ENCODE measurements at places on chromosomes 7 and 10.
A peak's percentile ranks its signal among the peaks of the same experiment; 100 is the strongest.

- DNase-seq = no peak
These were observed at the start of gene ADCY1 for GRCh38 chr7:45573661-45574415. TSS of gene ADCY1 (plus strand) at chr7:45574368. CDS start at chr7:45574544, 176 bp downstream.

DNA sequence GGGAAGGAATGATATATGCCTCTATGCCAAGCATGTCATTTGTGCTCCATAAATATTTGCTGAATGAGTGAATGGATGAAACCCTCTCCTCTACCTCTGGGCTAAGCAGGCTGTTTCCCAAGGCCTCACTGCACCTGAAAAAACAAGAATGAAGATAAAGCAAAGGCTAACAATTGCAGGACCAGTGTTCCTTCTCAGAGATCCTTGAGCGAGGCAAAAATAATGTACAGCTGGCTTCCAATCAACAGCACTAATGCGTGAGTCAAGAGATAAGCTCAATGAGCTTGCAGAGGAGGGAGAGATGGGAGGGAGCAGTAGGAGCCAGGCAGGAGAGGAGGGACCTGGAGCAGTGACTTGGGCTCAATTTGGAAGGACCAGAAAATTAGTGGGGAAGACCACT is 144.5 kb upstream of the NFE2L3 start:
- DNase-seq = no peak

DNA sequence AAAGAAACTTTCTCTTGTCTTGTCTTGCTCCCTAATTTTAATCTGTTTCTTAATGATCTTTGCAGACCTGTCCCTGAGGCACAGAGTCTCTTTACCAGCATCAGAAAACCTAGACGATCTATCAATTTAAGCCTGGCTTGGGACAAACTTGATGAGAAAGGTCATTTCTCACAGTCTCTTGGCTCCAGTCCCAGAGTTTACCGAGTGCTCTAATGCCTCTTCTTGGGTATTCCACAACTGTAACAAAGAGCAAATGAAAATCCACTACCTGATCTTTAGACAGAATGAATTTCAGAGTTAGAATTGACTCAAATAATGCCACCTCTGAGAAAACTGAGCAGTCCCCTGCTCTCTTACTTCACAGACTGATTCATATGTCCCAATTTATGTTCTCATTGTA is 106.4 kb upstream of the DNAJB12 start:
- no peak for DNase-seq

GRCh38 chr7:145293754-145294153 is 457.9 kb upstream of the TPK1 start:
- no peak for DNase-seq

DNA sequence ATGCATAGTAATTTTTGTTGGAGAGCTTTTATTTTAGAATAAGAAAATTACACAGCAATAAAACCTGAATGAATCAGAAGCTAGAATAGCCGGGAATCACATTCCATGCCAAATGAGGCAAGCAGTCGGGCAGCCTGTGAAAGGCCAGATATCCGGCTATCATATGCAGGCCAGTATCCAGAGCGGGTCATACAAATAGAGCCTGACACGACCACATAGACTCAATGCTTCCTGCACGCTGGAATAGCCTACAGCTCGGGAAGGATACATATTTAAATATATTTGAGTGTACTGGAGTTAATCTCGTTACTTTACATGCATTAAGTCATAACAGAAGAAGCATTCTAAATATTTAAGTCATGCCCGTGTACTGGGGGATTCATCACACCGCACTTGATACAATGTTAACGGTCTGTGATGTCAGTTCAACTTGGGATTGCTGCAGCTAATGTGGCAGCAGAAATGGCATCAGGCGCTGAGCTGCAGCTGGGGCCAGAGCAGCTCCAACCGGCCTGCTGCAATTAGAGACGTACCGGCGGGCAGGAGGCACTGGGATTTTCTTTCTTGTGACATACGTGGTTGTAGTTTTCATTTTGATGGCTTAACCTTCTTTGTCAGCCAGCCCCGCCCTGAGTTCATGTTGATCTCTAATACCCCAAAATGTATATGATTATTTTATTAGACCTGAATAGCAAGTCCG is 112.0 kb downstream of the EBF3 start:
- no peak for DNase-seq

DNA sequence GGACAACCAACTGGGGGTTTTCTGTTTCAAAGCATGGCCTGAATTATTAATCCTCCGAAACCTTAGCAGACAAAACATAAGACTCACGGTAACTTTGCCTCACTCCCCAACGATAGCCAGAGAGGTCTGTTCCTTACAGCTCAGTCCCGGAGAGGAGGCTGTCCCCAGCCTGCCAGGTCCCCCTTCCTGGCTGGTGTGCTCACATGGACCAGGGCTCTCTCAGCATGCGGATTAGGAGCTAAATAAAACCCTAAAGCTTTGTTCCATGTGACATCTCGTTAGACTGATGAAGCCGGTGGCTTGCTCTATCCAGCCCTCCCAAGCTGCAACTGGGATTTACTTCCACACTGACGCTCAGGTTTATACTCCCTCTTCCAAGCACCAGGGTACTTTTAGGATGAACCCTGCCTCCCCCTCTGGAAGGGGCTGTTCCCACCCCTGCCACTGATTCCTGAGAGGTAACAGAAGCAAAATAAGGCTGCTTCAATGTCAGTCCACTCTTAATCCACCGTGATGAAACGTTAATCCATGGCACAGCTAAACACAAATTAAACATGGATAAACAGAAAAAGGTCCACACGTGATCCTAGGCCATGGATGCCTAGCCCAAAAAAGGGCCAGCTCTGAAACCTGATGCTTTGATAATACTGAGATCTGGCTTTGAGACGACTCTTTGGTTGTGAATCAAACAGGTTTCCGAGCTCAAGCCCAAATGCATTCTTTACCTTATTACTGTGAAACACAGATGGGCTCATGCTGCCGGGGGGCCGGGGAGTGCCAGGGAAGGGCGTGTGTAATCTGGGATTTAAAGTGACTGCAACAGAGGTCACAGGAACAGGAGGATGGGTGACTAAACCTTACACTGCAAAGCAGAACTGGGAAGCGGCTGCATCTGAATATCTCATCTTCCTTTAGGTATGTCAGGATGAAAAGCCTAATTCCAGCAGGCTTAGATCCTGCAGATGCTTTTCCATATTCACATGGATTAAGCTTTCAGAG is 86.2 kb downstream of the ZRANB1 start:
- peak; percentile 58 for DNase-seq

GRCh38 chr10:35456153-35456720 is 119.9 kb downstream of the CCNY start:
- DNase-seq = no peak

- peak; percentile 78 for DNase-seq
These were observed 3.6 kb downstream of the HOXA13 start for GRCh38 chr7:27196287-27196767.

GRCh38 chr10:77904100-77904840 is 22.3 kb downstream of the DLG5 start:
- no peak for DNase-seq

DNA sequence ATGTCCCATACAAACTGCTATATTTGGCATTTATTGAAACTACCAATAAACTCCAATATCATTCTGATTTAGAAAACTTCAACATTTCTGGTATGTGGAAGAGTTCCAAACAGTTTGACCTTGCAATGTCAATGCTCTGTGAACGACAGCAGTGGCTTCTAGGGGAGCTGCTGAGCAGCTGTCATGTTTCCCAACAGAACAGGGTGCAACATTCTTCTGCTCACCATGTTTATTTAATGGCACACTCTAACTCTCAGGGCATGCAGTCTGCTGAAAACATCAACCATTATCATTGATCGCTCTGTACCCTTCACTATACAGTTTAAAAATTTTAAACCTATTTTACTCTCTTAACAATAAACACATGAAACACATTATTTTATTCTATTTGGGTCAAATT is 25.9 kb downstream of the LMOD2 start:
- no peak for DNase-seq

- no peak for DNase-seq
These were observed 224.1 kb downstream of the DOCK4 start for GRCh38 chr7:111982133-111982532.

GRCh38 chr7:39280337-39280736 is 285.9 kb upstream of the YAE1 start:
- DNase-seq = no peak

DNA sequence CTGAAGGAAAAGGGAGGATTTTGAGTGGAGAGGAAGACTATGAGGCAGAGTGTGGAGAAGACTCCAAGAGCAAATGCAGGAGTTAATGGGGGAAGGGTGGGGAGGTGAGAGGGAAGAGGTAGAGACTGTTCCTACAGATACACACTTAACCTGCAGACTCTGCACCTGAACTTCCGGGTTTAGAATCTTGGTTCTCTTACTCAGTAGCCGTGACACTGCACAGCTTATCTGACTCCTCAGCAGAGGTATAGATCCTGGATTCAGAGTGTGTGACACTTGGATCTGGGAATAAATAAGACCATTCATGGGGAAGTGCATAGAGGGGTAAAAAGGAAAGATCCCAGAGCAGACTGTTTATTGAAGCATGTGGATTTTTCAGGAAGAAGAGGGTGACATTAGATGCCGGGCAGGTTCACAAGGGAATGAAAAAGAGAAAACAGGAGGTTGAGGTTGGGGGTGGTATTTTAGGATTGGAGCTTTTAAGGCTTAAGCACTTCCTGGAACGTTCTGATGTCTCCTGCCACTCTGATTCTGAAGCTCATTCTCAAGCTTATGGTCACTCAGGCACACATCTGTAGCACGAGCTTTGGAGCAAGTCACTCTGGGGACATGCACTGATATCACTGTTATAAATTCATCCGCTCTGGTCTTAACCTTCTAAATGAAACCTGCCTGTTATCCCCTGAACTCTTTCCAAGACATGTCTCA is 5.7 kb upstream of the ZC3HAV1L start:
- no peak for DNase-seq

- no peak for DNase-seq
These were observed 270.5 kb downstream of the BICC1 start for GRCh38 chr10:58782876-58783851.

GRCh38 chr10:84531396-84531795 is 203.0 kb downstream of the CCSER2 start:
- peak; percentile 59 for DNase-seq

DNA sequence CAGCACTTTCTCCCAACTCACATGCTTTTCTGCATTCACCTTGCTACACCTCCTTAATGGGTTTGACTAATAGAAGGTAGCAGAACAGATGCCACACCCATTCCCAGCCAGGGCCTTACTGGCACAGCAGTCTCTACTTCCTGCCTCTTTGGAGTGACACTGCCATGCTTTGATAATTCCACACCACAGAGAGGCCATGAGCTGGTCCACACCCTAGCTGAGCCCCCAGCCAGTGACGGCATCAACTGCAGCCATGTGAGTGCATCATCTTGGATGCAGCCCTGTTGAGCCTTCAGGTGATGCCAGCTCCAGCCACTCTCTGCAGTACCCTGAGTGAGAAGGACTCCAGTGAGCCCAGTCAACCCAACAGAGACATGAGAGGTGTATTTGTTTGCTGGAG is 27.5 kb upstream of the EZH2 start:
- DNase-seq = peak; percentile 67

GRCh38 chr7:36735172-36735571 is 10.9 kb upstream of the AOAH start:
- peak; percentile 5 for DNase-seq

DNA sequence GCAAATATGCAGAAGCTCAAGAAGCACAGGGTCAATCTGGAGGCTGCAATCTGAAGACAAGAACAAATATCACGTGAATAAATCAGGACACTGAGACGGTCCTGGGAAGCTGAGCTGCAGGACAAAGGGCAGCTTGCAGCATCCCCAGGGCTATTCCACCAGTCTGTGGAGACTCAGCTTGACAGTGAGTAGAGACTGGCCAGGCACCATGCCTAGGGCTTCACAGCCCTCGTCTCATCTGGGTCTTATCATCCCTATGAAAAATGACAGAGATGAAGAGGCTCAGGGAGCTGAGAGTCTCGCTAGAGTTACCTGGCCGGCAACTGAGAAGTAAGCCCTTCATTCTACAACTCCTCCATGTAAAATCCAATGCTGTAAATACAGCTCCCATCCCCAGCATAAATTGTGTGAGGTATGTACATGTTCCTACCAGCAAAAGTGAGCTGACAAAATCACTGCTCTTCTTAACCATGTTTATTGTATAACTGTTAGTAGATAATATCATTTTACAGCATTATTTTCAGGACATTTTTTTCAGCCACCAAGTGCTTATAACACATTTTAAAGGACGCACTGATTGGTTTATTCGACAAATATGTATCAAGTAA is 186.6 kb upstream of the IGFBP3 start:
- DNase-seq = no peak

- no peak for DNase-seq
These were observed 3.8 kb downstream of the NEBL start for GRCh38 chr10:20893297-20893696.

GRCh38 chr10:52332815-52333214 is 18.7 kb downstream of the DKK1 start:
- no peak for DNase-seq

DNA sequence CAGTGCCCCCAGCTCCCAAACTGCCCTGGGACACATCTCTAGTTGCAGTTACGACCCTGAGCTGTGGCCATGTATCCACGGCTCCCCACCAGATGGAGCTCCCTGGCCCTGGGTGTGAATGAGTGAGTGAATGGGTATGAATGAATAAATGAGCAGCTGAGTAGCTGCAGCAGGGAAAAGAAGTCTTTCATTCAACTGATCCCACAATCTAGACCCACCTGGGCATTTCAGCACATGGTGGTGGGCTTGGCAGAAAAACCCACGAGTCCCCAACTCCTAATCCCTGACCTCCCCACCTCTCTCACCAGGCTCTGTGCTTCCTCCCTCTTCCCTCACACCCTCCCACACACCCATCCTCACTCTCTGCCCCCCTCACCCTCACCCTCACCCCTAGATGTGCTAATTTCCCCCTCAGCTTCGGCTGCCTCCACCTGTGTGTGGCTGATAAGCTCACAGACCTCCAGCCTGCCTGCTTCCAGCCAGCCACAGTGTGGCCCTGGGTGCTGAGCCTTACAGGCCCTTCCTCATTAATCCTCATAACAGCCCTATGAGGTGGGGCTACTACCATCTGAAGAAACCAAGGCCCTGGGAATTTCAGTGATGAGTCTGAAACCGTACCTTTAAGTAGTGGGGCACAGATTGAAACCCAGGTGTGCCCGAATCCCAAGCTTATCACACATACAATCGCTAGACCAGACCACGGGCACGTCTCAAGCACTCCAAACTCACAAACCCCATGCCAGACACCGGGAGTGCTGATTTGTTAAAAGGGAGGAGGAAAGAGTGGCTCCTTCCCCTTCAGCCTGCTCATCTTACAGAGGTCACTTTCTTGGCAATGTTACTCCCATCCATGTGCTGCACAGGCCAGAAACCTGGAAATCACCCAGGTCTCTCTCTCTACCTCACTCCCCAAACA is 2.2 kb upstream of the ATP6V1F start:
- DNase-seq = no peak

DNA sequence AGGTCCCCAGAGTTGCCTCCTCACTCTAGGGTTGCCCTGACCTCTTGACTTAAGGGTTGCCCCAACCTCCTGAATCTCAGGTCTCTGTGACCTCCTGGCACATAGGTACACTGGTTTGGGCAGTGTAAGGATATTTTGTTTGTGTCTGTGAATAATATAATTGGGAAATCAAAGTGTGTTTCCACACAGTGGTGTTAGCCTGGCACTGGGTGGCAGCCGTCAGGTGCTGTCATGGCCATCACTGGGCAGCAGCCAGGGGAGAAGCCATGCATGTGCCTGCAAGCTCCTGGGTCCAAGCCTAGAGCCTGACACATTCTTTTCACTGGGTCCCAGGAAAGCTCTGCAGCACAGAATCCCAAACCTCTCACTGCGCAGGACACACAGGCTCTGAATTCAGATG is 3.6 kb upstream of the CCDC201 start:
- DNase-seq = no peak

Data from epithelial cell of esophagus (primary cell).